NCI-H2107 (cell line): ENCODE measurements at places on chromosomes 16 and 17.

GRCh38 chr17:28702026-28702751, 9.5 kb downstream of the PROCA1 start:
- DNase-seq: no peak

DNA sequence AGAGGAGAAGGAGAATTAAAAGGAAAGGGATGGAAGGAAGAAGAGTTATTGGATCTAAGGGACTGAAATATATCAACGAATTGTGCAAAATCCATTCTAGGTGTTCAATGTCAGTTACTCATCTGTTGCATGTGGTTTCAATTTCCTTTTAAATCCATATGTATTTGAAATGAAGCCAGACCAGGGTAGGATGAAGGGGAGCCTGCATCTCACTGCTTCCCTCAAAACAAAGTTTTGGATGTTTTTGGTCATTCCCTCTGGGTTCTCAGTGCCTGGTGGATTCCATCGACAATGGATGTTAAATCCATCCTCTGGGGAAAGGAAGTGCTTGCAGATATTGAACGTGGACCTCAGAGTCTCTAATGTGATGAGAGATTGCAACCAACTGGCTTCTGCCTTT, 103.5 kb upstream of the XYLT1 start:
- no peak for DNase-seq

DNA sequence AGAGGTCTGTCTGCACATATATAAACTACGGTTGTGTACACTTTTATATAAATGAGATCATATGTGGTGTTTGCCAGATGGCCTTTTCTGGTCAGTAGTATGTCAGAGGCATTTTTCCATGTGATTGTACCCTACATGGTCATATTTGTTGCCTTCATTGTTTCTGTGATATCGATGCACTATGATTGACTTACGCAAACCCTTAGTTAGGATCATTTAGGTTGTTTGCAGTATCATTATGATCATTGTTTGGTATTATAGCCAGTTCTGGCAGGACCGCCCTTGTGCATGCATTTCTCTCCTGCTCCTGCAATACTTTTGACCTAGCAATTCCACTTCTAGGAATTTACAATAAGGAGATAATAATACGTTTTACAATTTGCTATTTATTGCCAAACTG, 169.1 kb downstream of the MSI2 start:
- DNase-seq: no peak

DNA sequence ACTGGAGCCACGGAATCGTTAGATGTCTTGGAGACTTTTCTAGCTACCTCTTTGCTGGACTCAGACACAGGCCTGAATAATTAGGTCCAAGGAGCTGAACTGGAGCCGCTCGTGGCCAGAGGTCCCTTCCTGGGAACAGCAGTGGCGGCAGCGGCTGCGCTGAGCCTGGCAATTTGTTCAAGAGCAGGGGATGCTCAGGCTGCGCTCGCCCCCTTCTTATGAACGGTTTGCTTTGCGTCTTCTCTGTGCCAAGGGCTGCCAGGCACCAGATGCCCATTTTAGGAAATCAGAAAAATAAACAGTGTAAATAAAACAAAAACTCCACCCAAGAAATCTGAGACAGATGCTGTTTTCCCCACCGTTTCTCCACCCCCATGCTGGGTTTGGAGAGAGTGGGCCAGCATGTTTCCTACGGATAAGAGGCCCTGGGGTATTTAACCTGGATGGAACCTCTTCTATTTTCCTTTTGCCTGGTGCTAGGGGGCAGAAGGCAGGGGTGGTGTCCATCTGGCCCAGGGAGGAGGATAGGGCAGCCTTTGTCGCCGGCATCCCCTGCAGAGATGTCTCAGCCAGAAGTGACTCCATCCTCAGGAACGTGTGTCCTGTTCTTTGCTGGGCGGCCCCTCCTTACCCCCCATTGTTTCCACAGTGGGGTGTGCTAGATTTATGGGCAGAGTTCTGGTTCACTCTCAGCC, 163.4 kb downstream of the SEC14L1 start:
- no peak for DNase-seq

DNA sequence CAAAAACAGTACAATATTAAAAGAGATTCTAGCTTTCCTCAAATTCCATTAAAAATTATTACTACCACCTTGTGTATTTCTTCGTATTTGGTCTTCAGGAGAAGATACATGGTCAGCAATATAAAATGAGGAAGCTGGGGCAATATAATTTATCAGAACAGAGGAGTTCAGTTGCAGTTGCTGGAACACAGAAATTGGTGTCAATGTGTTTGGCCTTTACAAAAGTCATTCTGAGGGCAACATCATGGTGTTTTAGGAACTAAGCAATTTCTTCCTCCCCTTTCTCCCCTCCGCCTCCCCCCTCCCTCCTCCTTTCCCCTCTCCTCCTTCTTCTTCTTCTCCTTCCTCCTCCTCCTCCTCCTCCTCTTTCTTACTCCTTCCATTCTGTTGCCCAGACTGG, 102.1 kb downstream of the YPEL2 start:
- no peak for DNase-seq

DNA sequence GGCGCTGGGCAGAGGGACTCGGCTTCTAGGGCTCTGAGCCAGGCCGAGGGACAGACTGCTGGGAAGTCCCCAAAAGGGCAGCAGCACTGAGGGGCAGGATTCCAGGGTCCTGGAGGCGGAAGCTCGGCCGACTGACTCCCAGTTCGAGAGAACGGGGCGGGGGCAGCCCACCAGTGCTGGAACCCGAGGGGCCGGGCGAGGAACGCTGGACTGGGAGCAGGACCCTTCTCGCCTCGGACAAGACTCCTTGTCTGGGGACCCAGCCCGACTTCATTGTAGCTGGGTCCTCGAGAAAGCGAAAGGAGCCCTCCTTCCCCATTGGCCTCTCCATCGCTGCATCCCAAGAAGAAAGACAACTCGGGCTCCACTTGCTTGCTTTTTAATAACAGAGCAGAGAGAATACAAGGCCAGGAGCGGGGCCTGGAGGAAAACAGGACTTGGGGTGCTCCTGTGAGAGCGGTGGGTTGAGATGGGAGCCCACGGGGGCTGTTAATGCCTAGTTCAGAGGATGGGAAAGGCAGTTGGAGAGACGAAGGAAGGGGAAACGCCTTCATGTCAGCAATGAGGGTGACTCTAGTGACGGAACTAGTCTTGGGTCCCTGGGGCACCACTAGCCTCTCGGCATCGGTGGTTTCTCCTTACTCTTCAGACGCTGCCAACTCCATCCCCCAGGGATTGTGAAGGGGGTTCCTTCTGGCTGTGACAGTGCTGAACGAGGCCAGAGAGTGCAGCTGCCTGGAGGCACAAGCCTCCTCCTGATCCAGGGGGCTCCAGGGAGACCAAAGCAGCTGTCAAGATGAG, 492 bp upstream of the CAMTA2 start:
- DNase-seq: no peak

DNA sequence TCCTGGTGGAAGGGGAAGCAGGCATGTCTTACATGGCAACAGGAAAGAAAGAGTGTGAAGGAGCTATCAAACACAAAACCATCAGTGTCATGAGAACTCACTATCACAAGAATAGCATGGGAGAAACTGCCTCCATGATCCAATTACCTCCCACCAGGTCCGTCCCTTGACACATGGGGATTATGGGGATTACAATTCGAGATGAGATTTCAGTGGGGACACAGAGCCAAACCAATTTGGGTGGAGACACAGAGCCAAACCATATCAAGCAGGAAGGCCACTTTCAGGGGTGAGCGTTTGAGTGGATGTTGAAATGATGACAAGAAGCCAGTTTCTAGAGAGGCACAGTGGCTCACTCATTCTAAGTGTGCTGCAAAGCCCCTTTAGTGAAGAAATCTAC, 143.8 kb downstream of the CPPED1 start:
- no peak for DNase-seq

DNA sequence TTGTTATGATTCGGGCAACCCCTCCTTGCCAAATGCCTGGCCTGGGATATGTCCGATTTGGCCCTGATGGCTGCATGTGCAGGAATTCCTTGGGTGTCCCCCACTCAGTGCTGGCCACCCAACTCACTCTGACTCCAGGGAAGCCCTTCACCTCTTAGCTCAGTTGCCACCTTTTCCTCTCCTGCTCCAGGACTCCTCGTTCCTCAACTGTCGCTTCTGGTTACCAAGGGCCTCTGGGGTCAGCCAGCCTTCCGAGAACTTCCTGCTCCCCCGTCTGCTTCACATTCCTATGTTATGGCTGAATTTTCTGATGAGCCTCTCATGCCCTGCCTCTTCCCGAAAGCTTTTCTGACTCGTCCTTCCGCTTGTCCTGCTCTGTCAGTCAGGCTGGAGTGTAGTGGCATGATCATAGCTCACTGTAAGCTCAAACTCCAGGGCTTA, 63.5 kb downstream of the SPACA3 start:
- DNase-seq: no peak

- no peak for DNase-seq
These were observed 54.3 kb upstream of the CDC42EP4 start for GRCh38 chr17:73365906-73366623.

DNA sequence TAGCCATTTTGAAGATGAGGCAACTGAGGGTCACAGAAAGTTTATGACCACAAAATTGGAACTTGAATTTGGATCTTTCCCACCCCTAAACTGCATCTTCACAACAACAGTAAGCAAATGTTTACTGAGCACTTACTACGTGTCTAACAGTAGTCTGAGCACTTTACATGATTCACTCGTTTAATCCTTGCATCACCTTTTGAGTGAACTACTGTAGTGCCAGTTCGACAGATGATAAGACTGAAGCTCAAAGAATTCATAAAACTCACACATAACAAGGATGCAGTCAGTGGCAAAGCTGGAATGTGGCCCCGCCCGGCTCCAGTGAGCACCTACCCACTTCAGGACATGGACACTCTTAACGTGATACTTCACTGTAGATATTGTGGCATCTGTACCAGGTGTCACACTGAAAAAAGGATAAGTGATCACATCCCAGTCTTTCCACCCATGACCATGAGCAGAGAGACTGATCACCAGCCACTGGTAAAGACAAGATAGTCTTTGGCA, 36.0 kb upstream of the HLF start:
- DNase-seq: no peak

DNA sequence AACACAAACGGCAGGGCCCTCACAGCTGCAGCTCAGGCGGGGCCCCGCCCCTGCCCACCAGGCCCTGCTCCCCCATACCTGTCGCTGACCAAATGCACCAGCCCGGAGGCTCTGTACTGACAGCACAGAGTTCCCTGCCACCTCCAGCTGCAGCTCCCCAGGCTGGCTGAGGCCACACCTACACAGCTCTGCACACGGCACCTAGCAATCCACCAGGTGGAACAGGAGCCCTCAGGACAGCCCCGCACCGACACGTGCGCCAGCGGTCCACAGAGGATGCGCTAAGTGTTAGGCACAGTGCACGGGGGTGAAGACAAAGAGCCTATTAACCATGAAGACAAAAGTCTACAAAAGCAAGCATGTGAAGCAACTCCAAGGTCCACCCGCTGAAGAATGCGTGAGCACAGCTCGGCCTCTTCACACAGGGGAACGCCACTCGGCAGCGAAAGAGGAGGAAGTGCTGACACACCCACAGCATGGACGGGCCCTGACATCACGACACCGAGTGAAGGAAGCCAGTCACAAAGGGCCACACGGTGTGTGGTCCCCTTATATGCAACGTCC, 5.4 kb downstream of the ZCCHC14 start:
- peak; percentile 66 for DNase-seq

- DNase-seq: no peak
These were observed 29.9 kb downstream of the HS3ST2 start for GRCh38 chr16:22843856-22844255.

GRCh38 chr17:14864127-14864526, 401.0 kb downstream of the PMP22 start:
- no peak for DNase-seq

DNA sequence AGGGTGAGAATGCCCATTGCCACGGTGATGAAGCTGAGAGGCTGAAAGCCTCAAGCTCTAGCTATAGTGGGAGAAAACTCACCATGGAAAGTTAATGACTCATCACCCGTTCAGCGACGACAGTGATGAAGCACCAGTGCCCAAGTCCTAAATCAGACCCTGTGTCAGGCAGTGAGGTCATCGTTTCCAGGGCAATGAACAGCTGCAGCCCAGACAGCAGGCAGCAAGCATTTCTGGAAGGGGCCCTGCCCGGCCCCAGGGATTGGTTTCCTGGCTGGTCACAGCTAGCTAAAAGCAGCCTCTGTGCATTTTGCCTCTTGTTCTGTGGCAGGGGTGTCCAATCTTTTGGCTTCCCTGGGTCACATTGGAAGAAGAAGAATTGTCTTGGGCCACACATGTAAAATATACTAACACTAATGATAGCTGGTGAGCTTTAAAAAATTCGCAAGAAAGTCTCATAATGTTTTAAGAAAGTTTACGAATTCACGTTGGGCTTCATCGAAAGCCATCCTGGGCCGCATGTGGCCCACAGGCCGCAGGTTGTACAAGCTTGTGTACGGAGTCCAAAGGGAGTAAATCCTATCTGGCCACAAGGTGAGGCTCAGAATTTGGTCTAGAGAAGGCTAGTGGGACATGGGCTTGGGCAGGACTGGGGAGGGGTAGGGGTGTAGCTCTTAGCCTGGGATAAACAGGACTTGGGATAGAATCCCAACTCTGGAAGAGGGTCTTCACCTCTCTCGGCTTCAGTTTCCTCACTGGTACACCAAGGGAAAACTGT, 40.6 kb downstream of the MIS12 start:
- peak; percentile 4 for DNase-seq

DNA sequence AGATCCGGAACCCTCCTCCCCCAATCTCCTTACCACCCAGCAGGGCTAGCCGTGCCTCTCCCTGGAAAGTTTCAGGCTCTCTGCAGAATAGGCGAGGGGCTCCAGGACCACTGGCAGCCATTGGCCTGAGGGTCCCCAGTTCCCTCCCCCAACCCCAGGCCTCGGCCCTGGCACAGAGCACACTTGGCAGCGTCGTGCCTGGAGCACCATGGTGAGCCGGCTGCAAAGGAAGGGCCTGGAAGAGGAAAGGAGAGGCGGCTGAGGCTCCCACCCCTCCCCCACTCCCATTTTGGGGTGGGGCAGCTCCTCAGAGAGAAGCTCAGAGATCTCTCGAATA, 369 bp upstream of the BTBD17 start:
- DNase-seq: no peak

- DNase-seq: no peak
These were observed 99.3 kb upstream of the SOX9 start for GRCh38 chr17:72021417-72022041.

DNA sequence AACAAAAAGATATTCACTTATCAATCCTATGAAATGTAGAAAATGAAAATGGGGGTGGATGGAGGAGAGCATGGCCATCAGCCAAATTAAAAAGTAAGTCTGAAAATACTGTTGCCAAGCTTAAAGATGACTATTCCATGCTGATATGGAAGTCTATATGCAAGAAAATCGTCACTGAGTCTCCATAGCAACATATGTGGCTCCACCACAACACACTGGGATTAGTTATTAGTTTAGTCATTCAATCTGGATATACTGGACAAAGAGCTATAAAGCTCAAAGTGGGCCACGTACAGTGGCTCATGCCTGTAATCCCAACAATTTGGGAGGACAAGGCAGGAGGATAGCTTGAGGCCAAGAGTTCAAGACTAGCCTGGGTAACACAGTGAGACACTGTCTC, 24.7 kb upstream of the PSMD7 start:
- DNase-seq: no peak
